ENCODE measurements at places on chromosomes 2 and 18. TPM values are rescaled to one million over a fixed set of nuclear protein-coding genes. Genes with fewer than 3 reads are reported as not detected.

Gene TMEM37
- 34.7 TPM for polyA plus RNA-seq

Gene PROM2
- 4.0 TPM for polyA plus RNA-seq

Gene OXER1
- polyA plus RNA-seq = 8.3 TPM

Gene MYCN
- polyA plus RNA-seq = 6.1 TPM

Gene ATG4B
- polyA plus RNA-seq = not detected

Gene WNT10A
- polyA plus RNA-seq = not detected

Gene UGT1A3
- polyA plus RNA-seq = not detected

All from muscle of arm (tissue), 14 donors.